Stimulated activated CD4-positive, alpha-beta T cell treated with anti-CD3 and anti-CD28 coated beads, Interleukin-15, amount 100 ng/mL, for 1 hour (primary cell): ENCODE measurements at places on chromosomes 16 and 17.
A peak's percentile ranks its signal among the peaks of the same experiment; 100 is the strongest.

- no peak for DNase-seq
Observed at GRCh38 chr17:28828294-28829040, 14.1 kb downstream of the FAM222B start.

- no peak for DNase-seq
Observed at GRCh38 chr16:20396846-20397467, 7.6 kb downstream of the PDILT start.

DNA sequence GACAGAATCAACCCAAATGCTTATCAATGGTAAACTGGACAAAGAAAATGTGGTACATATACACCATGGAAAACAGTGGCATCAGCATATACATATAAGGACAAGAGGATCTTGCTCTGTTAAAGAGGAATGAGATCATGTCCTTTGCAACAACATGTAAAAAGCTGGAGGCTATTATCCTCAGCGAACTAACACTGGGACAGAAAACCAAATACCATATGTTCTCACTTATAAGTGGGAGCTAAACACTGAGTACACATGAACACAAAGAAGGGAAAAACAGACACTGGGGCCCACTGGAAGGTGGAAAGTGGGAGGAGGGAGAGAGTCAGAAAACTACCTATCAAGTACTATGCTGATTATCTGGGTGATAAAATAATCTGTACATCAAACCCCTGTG, 447.3 kb upstream of the MAF start:
- DNase-seq: no peak

GRCh38 chr17:28520687-28521086, 14.5 kb downstream of the FOXN1 start:
- DNase-seq: no peak

GRCh38 chr17:33387406-33387805, 94.3 kb upstream of the ASIC2 start:
- DNase-seq: no peak

- DNase-seq: no peak
Observed at GRCh38 chr16:78179666-78180065, 80.2 kb downstream of the WWOX start.

- DNase-seq: no peak
Observed at GRCh38 chr16:72895951-72896350, 152.0 kb downstream of the ZFHX3 start.

DNA sequence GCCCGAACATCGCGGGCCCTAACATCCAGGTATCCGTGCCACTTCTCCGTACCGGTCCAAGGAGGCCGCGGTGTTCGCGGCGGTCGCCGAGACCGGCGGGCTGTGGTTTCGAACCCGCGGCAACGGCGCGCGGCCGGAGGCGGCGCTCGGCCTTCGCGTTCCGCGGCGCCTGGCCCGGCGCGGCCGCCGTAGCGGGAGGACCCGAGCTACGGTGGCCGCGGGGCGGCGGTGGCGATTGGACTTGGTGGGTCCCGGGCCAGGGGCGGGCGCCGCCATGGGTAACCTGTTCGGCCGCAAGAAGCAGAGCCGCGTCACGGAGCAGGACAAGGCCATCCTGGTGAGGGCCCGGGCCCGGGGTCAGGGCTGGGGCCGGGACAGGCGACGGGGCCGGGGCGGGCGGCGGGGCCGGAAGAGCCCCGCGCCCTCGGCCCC, at the start of gene CHMP6:
CHMP6 (plus strand) TSS at position 197 of the 432 bp plus-strand sequence; CDS start at position 275, 78 bp downstream.
- DNase-seq: peak; percentile 59

DNA sequence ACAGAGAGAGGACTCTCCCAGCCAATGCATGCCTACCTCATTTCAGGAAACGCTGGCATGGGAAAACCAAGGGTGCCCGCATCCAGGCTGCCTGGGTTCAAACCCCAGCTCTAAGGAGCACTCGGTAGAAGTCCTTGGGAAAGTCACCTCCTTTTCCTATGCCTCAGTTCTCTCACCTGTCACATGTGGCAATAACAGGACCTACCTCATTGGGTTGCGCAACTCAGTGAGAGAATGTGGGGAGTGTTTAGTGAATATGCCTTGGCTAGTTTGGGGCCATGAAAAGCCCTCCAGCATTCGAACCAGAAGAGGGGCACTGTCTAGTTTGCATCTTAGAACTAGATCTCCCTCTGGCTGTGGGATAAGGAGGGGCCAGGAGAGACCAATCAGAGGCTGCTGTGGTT, 9.0 kb upstream of the NXPH3 start:
- DNase-seq: no peak

GRCh38 chr17:79991924-79992648, 43.6 kb downstream of the TBC1D16 start:
- DNase-seq: no peak

- no peak for DNase-seq
Observed at GRCh38 chr16:71565812-71566700, 10.8 kb downstream of the TAT start.

DNA sequence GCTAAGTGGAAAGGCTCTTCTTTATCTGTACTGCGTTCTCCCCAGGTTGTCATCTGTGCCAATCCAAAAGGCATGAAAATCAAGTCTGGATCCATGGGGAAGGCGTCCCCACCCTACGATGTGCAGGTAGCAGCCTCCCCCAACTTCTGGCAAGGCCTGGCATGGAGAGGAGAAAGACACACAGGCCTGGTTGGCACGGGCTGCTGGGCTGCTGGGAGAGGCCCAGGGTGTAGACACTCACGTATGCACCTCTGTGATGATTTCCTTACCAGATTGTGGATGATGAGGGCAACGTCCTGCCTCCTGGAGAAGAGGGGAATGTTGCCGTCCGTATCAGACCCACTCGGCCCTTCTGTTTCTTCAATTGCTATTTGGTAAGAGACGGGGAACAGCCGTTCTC, 20.4 kb upstream of the ACSM2A start:
- DNase-seq: no peak

- no peak for DNase-seq
Observed at GRCh38 chr16:88424587-88425235, 28.4 kb upstream of the ZFPM1 start.
